CD4-positive, alpha-beta T cell treated with Interleukin-2 at 100 ng/mL for 4 hours (primary cell): ENCODE measurements at places on chromosomes 12 and 14.

GRCh38 chr14:69270795-69271708 lies 11.1 kb downstream of the GALNT16 start:
- no peak for DNase-seq

DNA sequence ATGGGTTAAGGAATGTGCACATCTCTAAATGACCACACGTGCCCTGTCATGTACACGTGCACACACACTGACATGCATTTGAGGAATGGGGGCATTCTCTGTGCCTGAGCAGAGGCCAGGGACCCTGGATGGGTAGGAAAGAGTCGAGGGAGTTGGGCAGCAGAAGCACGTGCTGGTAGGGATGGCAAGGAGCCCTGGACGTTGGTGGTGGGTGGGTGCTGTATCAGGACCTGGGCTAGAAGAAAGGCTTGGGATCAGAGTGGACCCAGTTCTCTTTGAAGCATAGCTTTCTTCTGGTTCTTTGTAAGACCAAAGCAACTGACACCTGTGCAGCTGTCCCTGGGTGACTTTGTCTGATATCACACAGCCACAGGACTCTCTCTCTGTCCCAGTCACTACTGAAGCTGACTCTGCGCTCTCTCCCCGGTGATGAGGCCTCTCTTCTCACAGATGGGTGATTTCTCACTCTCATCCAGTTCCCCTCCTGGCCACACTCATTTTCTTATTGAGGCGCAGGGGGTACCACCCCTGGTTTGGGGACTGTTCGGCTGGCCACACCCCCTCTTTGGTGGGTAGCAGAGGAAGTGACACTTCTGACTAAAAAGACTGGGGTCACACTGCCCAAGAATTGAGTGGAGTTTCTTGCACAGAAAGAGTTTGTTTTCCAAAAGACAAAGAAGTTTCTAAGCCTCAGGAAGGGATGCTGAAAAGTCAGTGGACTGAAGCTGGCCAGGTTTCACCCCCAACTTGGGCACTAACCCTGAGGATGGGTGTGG lies 171.7 kb upstream of the RTL1 start:
- DNase-seq: no peak

DNA sequence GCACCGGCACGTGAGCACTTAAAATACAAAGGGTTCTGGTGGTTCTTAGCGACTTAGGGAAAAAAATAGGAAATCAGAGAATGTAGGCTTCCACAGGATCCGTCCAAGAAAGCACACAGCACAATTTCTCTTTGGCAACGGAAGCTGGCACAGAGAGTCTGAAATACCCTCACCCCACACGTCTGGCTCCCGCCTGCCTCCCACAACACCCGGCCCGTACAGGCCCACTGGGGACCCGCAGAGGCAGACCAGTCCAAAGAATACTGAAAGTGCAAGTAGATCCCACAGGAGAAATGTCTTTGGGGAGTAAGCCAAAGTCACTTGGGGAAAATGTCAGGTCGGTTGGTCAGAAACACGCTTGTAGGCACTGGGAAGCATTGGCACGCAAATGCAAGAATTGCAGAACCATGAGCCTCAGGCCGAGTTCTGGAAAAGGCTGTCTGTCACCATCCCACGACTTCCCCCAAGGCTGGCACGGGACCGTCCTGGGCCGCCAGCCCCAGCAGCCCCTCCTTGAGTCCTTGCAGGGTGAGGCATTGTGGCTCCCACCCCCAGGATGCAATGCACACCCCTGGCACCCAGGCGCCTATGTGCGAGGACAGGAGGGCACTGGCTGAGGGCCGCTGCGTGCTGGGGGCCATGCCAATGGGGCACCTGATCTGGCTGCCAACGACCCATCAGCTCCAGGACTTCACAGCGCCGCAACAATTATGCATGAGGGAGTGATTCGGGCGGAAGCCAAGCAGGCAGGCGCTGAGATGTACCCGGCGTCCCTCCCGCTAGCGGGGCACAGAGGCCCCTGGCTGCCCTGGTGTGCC lies 29.7 kb downstream of the CHGA start:
- no peak for DNase-seq

GRCh38 chr12:132672116-132672515 lies 15.0 kb downstream of the POLE start:
- no peak for DNase-seq

GRCh38 chr12:70468741-70469140 lies 102.7 kb downstream of the KCNMB4 start:
- DNase-seq: no peak

- no peak for DNase-seq
These were observed 114.2 kb downstream of the ESRRB start for GRCh38 chr14:76490111-76490510.

- no peak for DNase-seq
These were observed 29.9 kb upstream of the MGAT4C start for GRCh38 chr12:86286119-86286518.

DNA sequence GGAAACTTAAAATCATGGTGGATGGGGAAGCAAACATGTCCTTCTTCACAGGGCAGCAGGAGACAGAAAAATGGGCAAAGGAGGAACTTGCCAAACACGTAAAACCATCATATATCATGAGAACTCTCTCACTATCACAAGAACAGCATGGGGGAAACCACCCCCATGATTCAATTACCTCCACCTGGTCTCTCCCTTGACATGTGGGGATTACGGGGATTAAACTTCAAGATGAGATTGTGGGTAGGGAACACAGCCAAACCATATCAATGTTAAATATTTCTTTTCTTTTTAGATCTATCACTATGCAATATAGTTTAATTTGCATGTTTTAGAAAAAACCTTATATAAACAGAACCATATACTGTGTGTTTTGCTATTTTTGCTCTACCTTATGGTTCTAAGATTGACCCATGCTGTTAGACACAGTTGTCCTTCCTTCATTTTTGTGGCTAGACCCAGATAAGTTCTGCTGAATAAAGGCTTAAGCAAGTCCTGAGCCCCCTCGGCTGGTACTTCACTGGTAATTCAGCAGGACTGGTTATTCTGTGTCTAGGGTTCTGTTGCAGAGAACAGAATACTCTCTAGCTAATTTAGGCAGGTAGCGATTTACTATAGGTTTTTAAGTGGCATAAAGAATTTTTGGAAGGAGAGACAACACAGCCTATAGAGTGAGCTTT lies 253.7 kb upstream of the HMGA2 start:
- DNase-seq: no peak

DNA sequence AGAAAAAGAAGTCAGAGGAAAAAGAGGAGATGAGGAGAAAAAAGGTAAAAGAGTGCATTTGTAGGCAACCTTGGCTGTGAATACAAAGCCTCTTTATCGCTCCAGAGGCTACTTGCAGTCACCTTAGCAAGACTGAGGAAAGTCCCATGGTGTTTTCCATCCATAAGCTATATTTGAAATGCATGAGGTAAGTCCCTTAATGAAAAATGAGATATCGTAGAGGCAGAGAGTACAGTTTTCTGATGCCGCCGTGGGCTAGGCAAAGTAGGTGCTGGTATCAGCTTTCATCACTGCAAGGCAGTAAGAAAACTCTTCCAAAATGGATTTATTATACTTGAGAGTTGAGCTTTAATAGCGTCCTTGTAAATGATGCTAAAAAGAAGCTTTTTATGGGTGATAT lies 186.8 kb downstream of the ASCL1 start:
- DNase-seq: no peak

DNA sequence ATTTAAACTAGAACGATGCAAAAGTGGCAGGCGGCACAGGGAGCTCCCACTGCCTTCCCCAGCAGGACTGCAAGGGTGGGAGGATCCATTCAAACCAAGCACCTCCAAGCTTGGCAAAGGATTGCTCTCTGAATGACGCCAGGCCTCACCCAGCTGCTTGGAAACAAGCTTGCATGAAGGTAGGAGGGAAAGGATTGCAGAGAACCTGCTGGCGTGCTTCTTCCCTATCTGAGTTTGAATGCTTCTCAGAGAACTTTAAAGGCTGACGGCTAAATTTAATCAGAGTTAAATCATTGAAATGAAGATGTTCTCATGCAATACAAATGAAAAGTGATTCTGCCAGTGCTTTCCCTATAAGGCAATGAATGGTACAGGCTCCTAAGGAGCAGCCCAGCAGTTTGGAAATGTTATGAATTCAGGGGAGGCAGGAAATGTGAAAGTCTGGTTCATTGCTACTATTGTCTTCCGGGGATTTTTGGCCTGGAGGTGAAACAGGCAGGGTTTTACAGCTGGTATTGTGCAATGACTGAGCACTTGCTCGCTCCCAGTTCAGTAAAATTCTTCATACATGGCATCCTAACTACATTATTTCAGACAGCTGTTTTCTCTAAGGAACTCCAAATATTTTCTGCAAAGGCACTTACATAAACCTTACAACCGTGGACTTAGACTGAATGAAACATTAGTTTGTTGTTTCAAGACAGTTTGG lies 31.9 kb upstream of the DUSP6 start:
- DNase-seq: no peak

GRCh38 chr12:8780389-8780788 lies 42.0 kb upstream of the A2ML1 start:
- DNase-seq: no peak

GRCh38 chr12:116071555-116072230 lies 205.8 kb downstream of the MED13L start:
- no peak for DNase-seq

DNA sequence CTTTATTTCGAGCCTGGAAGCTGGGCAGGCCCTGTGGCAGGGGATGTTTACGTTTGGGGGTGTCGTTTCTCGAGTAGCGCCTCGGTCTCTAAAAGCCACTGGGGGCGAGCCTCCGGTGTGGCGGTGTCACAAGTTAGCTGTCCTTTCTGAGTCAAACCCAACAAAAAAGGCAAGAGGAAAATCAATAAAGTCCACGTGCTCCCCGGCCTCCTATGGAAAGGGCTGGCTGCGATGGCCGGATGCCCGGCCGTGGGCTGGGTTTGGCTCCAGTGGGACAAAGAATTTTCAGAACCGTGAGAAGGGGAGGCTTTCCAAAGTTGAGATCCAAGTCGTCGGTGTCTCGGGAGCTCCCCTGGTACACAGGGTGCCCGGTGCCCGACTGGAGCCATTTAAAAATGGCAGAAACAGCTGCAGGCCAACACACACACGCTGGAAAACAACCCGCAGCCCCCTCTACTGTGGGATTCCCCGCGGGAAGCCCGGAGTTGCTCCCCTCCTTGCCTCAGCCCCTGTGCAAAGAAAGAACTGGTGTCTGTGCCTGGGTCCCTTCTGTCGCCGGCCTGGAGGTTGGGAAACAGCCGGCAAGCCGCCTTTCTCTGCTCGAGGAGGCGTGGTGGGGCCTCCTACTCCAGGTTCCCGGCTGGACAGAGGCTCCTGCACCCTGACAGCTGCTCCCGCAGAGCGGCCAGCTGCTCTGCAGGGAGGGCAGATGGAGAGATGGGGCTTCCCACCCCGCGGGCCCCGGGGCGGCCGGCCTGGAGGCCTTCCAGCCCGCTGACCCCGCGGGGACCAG lies 1.9 kb downstream of the BCL7A start:
- DNase-seq: no peak

GRCh38 chr14:31340297-31341063 lies 79.9 kb downstream of the HEATR5A start:
- DNase-seq: no peak

- DNase-seq: no peak
These were observed 64.5 kb downstream of the FOXG1 start for GRCh38 chr14:28831126-28831525.

DNA sequence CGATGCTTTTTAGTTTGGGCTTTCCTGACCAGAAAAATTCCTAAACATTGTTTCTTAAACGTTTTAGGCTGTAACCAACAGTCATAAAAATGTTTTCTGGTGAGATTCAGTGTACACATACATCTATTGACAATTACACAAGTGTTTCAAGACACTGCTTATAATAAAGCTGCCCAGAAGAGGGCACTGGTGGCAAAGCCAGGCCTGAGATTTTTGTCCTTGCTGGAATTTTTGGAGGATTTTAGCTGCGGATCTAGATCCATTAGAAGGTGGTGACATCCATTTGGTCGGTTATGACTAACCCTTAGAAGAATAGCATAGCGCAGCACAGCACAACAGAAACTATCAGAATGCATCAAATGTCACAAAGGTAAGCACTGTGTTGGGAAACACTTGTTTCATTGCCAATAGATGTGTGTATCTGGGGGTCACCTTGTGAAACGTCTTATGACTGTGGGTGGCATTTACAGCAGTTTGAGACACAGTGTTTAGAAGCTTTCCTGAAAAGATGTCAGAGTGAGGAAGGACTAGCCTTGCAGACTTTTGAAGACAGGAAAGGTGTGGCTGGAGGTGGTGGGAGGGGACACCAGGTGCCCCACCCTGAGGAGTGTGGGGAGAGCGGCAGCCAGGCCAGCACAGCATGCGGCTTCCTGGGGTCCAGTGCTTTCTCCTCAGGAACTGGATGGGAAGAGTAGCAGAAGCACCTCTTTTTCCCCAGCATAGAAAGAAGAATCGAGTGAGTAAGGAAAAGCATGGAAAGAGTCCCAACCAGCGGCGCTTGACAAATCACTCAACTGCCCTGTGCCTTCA lies 54.7 kb upstream of the FKBP4 start:
- no peak for DNase-seq

- DNase-seq: no peak
These were observed 19.8 kb upstream of the ZNF740 start for GRCh38 chr12:53160673-53161072.

DNA sequence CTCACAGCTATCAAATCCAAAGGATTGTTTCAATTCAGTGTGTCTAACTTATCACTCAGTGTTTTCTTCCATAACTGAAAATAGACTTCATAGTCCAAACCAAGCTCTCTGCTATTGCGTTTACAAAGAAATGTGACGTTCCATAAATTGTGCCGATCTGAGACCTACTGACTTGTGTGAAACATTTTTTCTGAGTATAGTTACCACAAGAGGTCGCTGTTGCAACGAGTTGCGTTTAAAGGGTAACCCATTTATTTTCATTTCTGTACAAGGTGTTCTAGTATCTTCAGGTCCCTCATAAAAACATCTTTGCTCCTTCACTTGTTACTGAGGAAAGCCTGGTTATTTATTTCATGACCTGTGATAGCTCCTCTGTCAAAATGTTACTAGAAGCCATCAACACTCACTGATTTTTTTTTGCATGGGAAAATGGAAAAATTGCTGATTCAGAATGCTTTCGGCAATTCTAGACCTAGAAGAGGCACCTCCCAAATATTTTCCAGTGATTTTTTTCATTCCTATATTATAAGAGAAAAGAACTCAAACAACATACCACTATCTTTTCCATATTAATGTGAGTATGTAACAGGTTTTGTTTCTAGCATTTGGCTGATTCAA lies 60.9 kb upstream of the OR4E1 start:
- DNase-seq: peak; percentile 73

DNA sequence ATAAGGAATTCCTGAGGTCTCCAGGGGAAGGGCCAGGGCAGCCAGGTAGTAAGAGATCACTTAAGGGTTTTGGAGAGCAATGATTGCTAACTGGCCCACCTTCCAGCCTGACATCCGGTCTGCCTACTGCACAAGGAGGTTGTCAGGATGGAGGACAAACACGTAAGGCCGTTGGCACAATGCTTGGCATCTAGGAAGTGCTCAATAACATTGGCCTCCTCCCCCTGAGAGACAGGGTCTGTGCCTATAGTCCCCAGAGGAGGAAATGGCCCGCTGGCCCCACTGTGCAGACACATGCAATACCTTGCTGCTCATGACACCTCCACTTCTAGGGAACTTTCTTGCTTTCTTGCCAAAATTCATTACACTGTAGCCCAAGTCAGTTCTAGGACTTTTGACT lies 73.2 kb downstream of the NTF3 start:
- DNase-seq: no peak

GRCh38 chr14:65170768-65171507 lies 68.6 kb upstream of the MAX start:
- DNase-seq: peak; percentile 70

- DNase-seq: no peak
These were observed 158.0 kb downstream of the RIMBP2 start for GRCh38 chr12:130557886-130558765.
